ENCODE measurements at places on chromosomes 16 and 17. TPM values are rescaled to one million over a fixed set of nuclear protein-coding genes. Genes with fewer than 3 reads are reported as not detected.
A peak's percentile ranks its signal among the peaks of the same experiment; 100 is the strongest.

The CXCL16 gene
- total RNA-seq, result 10.3 TPM

DNA sequence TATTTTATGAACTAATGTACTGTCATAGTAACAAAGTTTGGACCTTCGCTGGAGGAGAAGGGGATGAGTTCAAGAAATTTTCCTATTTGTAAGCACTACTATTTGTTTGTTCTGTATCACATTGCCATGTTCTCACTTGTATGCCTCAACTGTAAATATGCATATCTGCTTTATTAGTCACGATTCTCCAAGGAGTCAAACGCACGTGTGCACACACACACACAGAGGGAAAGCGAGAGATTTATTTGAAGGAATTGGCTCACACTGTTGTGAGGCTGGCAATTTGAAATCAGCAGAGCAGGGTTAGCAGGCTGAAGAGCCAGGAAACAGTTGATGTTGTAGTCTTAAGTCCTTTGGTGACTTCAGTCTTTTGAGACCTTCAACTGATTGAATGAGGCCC lies 24.9 kb upstream of the MYH2 start:
- no peak for DNase-seq
- H3K27me3 ChIP-seq, result peaks cover 20% of the 10 kb centered on the region
- H3K4me1 ChIP-seq, result no peaks in the 10 kb centered on the region

DNA sequence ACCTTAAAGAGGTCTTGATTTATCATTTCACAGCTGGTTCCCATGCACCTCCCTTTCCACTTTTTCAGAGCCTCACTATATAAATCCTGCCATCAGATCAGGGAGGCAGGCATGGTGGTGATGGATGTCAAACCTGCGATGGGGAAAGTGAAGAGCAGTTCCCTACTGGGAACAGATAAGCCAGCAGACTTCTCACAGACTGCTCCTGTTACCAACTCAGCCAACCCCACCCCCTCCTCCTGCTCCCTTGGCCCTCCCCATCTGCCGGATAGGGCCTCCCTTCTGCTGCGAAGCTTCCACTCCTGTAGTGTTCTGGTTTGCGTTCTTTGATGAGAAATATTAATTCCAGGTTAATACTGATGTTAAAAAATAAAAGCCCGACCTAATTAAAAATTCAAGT lies 232.1 kb downstream of the STX8 start:
- H3K4me3 ChIP-seq, result no peak overlapping the region
- peaks cover 6% of the 10 kb centered on the region for H3K4me1 ChIP-seq
- no peak overlapping the region for H3K27ac ChIP-seq
- DNase-seq, result no peak
- H3K27me3 ChIP-seq, result no peaks in the 10 kb centered on the region

- peak overlapping the region; percentile 90 for H3K27ac ChIP-seq
- H3K4me1 ChIP-seq, result peaks cover 41% of the 10 kb centered on the region
- DNase-seq, result no peak
- H3K27me3 ChIP-seq, result no peaks in the 10 kb centered on the region
- no peaks in the 10 kb centered on the region for H3K36me3 ChIP-seq
- H3K4me3 ChIP-seq, result peak overlapping the region; percentile 3
These were observed 100.2 kb downstream of the CMIP start for GRCh38 chr16:81544700-81545271.

The TMED6 gene
- 0.75 TPM for total RNA-seq

GRCh38 chr17:58401287-58401686 lies 16.0 kb downstream of the RNF43 start:
- H3K36me3 ChIP-seq, result no peaks in the 10 kb centered on the region
- H3K27ac ChIP-seq, result no peak overlapping the region
- DNase-seq, result no peak
- no peaks in the 10 kb centered on the region for H3K27me3 ChIP-seq
- H3K4me3 ChIP-seq, result no peak overlapping the region

DNA sequence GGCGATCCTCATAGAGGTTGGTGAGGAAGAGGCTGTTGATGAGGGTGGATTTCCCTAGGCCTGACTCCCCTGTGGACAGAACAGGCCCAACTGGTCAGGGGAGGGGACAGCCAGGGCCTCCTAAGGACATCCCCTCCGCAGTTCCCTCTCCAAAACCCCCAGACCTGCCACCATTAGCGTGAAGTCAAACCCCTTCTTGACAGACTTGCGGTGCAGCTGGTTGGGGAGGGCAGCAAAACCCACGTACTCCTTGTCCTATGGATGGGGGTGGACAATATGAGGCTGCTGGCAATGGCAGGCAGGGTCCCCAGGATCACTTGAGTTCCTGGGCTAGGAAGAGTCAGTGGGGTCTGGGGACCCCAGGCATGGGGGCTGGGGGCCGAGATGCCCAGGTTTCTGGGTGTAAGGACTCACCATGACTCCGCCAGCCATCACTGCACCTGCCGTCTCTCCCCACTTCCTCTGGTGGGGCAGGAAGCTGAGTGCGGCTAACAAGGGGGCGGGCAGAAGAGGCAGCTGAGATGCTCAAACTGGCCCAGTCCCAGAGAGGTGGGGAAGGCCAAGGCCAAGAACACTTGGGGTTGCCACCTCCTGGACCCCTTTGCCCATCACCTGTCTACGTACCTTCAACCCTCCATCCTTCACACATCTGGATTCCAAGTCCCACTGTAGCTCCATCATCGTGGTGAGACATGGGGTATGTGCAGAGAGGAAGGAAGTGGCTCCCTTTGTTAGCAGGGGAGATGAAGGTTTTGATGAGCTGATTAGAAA lies at the start of gene SEPTIN1:
TSS of gene SEPTIN1 (minus strand) at position 451 of the 771 bp plus-strand sequence. CDS start at position 432, 19 bp downstream.
- peak; percentile 61 for DNase-seq
- H3K27me3 ChIP-seq, result no peaks in the 10 kb centered on the region
- peaks cover 45% of the 10 kb centered on the region for H3K4me1 ChIP-seq
- peak within 1 kb of the TSS; percentile 99 for H3K27ac ChIP-seq

GRCh38 chr17:588519-588918 lies 126.1 kb downstream of the VPS53 start:
- no peak overlapping the region for H3K27ac ChIP-seq
- peaks cover 2% of the 10 kb centered on the region for H3K4me1 ChIP-seq
- H3K36me3 ChIP-seq, result no peaks in the 10 kb centered on the region

DNA sequence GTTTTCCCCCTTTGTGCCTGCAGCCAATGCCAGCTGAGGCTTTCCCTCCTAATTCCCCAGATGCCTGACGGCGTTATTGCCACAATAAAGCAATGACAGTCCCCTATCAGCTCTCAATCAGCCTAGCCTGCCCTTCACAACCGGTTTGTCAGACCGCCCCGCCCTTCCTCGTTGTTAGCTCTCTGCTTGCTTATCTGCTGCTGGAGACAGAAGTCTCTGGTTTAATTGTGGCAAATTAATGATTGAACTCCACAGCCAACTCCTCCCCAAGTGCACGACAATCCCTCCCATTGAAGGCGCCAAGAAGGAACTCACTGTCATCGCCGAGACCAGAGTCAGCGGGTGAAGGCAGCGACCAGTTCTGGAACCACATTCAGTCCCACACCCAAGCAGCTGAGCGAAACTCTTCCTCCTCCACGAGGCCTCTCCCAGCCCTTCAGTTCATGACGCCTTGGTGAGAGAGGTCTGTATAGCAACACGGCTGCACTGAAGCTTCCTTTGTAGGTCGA lies 474.4 kb downstream of the SLC39A11 start:
- DNase-seq, result peak; percentile 44
- peak overlapping the region; percentile 90 for H3K4me3 ChIP-seq
- H3K27me3 ChIP-seq, result peaks cover 16% of the 10 kb centered on the region
- H3K36me3 ChIP-seq, result no peaks in the 10 kb centered on the region
- peak overlapping the region; percentile 96 for H3K27ac ChIP-seq
- peaks cover 25% of the 10 kb centered on the region for H3K4me1 ChIP-seq

DNA sequence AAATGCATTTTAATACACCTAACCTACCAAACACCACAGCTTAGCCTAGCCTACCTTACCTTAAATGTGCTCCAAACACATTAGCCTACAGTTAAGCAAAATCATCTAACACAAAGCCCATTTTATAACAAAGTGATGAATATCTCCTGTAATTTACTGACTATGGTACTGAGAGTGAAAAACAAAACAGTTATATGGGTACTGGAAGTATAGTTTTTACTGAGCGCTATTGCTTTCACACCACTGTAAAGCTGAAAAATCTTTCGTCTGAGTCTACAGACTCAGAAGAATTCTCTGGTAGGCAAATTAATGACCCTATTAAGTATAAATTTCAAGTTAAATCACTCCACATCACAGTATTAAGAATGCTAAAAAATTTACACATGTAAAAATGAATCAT lies 3.5 kb downstream of the GRB2 start:
- H3K4me1 ChIP-seq, result peaks cover 45% of the 10 kb centered on the region
- H3K4me3 ChIP-seq, result peak overlapping the region; percentile 45
- H3K27ac ChIP-seq, result no peak overlapping the region
- H3K27me3 ChIP-seq, result no peaks in the 10 kb centered on the region
- no peak for DNase-seq

The CMTM3 gene
- total RNA-seq, result 74.6 TPM

- no peak for DNase-seq
- peaks cover 5% of the 10 kb centered on the region for H3K36me3 ChIP-seq
- H3K4me3 ChIP-seq, result no peak overlapping the region
- H3K4me1 ChIP-seq, result peaks cover 12% of the 10 kb centered on the region
These were observed 38.1 kb downstream of the ACSF3 start for GRCh38 chr16:89131783-89132182.

The CTU2 gene
- total RNA-seq, result 33.6 TPM

- H3K27me3 ChIP-seq, result peaks cover 53% of the 10 kb centered on the region
- no peak overlapping the region for H3K27ac ChIP-seq
- peaks cover 8% of the 10 kb centered on the region for H3K36me3 ChIP-seq
- no peak overlapping the region for H3K4me3 ChIP-seq
These were observed 13.4 kb upstream of the MEIOC start for GRCh38 chr17:44642834-44643233.

DNA sequence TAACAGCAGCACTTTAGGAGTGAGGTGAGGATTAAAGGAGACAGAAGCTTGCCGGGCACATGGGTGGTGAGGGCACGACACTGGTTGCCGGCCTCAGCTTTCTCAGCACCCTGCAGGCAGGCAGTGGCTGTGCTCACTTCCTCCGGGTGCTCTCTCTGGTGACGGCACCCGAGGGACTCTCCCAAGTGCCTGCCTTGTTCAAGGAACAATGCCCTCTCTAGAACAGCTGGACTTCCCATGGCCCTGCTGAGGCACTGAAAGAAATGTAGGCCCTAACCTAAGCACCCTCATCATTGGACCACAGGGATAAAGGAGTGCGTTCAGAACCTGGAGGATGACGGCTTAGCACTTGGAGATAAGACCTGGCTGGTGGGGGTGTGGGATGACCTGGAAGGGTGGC lies 72.7 kb downstream of the N4BP1 start:
- no peaks in the 10 kb centered on the region for H3K36me3 ChIP-seq
- H3K4me1 ChIP-seq, result peaks cover 19% of the 10 kb centered on the region
- H3K4me3 ChIP-seq, result peak overlapping the region; percentile 55
- H3K27me3 ChIP-seq, result no peaks in the 10 kb centered on the region

DNA sequence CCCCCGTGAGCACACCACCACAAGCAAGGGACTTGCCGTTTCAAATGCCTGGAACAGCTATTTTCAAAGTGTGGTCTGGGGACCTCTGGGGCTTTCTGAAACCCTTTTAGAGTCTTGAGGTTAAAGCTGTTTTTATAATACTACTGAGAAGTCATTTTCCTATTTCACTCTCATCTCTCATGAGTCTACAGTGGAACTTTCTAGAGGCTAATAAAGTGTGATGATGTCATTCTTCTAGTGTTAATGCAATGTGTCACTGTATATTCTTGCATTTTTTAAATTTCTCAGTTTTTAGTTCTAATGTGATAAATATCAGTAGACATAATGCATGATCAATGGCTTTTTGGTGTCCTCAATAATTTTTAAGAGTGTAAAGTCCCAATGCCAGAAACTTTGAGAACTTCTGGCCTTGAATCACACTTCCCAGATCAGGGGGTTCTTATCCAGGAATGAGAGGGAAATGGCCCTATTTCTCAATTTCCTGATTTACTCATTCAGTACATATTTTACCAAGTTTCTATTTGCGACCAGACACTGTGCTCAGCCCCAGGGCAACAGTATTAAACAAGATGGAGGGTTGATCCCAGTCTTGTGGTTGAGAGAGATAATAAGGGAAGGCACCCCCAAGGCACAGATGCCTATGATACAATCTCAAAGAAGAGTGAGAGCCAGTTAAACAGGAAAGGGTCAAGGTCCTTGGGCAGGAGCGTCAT lies 444.0 kb downstream of the HS3ST3B1 start:
- no peaks in the 10 kb centered on the region for H3K36me3 ChIP-seq
- no peak overlapping the region for H3K4me3 ChIP-seq
- H3K4me1 ChIP-seq, result no peaks in the 10 kb centered on the region
- H3K27me3 ChIP-seq, result peaks cover 10% of the 10 kb centered on the region
- H3K27ac ChIP-seq, result no peak overlapping the region
- no peak for DNase-seq

The KRTAP4-6 gene
- total RNA-seq, result not detected

The MFSD11 gene
- total RNA-seq, result 29.4 TPM

GRCh38 chr16:68889508-68890150 lies 46.3 kb downstream of the TANGO6 start:
- H3K27ac ChIP-seq, result no peak overlapping the region
- H3K36me3 ChIP-seq, result peaks cover 3% of the 10 kb centered on the region
- H3K4me3 ChIP-seq, result no peak overlapping the region
- no peak for DNase-seq

- peaks cover 18% of the 10 kb centered on the region for H3K4me1 ChIP-seq
- no peaks in the 10 kb centered on the region for H3K36me3 ChIP-seq
- DNase-seq, result peak; percentile 30
These were observed 10.5 kb downstream of the DBNDD1 start for GRCh38 chr16:90008708-90009145.

DNA sequence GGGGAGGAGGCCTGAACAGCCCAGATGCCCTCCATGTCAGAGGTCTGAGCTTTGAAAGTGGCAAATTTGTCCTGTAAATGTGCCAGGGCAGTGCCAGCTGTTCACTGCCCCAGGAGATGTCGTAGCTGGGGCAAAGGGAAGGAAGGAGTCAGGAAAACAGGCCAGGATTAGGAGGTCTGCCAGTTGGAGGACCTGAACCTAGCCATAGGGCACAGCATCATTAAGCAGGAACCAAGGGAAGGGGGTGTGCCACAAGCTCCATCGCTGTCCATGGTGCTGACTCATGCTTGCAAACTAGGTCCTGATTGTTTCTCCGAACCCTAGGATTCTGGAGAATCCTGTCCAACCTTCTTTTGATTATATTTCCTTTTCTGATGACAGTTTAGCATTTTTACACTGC lies 124.2 kb downstream of the TMEM132E start:
- H3K36me3 ChIP-seq, result no peaks in the 10 kb centered on the region
- H3K27me3 ChIP-seq, result peaks cover 25% of the 10 kb centered on the region
- no peak for DNase-seq
- H3K4me3 ChIP-seq, result no peak overlapping the region
- no peaks in the 10 kb centered on the region for H3K4me1 ChIP-seq

- no peaks in the 10 kb centered on the region for H3K4me1 ChIP-seq
- no peak overlapping the region for H3K4me3 ChIP-seq
- H3K36me3 ChIP-seq, result no peaks in the 10 kb centered on the region
- DNase-seq, result no peak
- peaks cover 43% of the 10 kb centered on the region for H3K27me3 ChIP-seq
- no peak overlapping the region for H3K27ac ChIP-seq
These were observed 126.0 kb upstream of the CIBAR2 start for GRCh38 chr16:85238233-85238647.

DNA sequence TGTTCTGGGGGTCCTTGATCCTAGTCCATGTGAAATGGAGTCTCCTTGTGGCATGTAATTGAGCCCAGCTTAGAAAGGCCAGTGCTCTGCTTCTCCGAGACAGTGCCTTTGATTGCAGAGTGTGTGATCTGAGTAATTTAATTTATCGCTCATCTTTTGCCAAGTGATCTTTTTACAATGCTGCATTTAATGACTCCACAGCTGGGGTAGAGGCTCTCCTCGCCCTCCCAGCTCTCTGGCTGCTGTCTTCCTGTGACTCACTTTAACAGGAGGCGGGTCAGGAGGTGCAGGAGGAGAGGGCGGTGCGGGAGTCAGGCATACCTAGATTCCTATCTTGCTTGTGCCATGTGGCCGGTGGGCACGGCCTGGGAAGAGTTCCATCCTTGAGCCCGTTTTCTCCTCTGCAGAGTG lies 113.4 kb upstream of the FOXF1 start:
- no peaks in the 10 kb centered on the region for H3K36me3 ChIP-seq
- H3K27ac ChIP-seq, result no peak overlapping the region
- H3K4me3 ChIP-seq, result no peak overlapping the region
- DNase-seq, result no peak
- no peaks in the 10 kb centered on the region for H3K4me1 ChIP-seq

The TVP23A gene
- not detected for total RNA-seq

The AURKB gene
- total RNA-seq, result 2.2 TPM

Measured in T-helper 17 cell (primary cell).